ENCODE measurements at places on chromosomes 4 and X.

- no peak for DNase-seq
Measured at GRCh38 chr4:121050300-121050699, 22.0 kb downstream of the NDNF start.

- no peak for DNase-seq
Measured at GRCh38 chr4:41633321-41633720, 95.4 kb downstream of the LIMCH1 start.

DNA sequence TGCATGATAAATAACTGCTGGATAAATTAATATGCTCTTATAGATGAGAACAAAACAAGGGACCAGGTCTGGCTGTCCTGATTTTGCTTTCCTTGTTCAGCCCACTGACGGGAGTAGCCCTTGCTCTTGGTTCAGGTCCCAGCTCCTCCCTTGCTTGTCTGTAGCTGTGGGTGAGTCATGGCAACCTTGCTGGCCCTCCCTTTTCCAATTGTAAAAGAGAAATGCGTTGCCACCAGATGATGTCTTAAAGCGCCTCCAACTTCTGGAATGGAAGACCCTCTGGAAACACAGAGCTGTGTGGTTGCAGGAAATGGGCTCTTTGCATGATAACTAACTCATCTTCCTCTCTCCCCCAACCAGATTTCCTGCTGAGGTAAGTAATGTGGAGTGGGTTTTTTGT lies 171.4 kb downstream of the AASDH start:
- no peak for DNase-seq

GRCh38 chrX:51742586-51742985 lies 656 bp upstream of the GSPT2 start:
- DNase-seq, result no peak

- DNase-seq, result no peak
Measured at GRCh38 chrX:131830400-131831184, 192.5 kb upstream of the STK26 start.

DNA sequence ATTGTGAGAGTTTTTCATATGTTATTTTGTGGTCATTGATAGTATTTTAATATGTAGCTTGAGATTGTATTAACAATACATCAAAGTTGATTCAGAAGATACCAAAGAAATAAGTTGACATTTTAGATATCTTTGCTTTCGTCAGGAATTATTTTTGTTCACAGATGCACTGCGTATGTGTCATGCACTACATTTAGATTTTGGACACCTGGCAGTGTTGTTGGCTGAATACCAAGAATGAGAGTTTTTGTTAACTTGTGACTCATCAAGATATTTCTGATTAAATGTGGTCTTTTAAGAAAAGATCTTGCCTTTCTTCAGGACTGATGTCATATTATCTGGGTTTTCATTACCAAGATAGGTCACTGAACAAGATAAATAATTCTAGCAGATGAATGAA lies 633.4 kb downstream of the CENPC start:
- no peak for DNase-seq

DNA sequence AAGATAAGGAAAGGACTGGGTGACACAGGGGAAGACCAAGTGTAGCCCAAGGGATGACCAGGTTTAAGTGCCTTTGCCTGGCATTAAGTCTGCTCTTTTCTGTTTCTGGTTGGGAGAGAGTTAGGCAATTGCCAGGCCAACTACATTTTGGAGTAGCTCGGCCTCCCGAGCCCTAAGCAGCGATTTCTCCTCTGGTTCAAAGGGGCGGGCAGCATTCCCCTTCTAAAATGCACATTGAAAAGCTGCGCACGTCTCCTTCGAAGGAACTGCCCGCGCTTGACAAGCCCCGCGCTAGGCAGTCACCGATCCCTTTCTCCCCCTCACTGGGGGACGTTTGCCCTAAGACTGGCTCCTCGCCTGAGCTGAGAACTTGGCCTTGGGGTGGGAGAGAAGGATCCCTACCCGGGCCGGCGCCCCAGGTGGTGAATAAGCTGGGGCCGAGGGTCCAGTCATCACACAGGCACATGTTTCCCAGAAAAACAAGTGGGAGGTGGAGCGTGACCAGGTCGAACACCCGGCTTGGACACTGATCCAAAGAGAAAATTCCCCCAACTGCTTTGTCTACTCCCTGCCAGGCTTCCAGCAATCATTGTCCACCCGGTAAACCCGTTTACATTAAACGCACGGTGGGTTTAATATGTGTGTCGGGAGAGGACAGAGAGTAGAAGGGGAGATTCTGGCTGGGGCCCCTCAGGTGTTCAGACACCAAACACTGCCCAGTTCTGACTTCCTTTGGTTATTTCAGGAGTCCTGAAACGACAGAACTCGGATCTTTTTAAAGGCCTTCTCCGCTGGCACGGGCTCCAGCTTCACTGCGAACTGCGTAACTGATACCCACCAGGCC lies 4.0 kb downstream of the ARX start:
- DNase-seq, result no peak

DNA sequence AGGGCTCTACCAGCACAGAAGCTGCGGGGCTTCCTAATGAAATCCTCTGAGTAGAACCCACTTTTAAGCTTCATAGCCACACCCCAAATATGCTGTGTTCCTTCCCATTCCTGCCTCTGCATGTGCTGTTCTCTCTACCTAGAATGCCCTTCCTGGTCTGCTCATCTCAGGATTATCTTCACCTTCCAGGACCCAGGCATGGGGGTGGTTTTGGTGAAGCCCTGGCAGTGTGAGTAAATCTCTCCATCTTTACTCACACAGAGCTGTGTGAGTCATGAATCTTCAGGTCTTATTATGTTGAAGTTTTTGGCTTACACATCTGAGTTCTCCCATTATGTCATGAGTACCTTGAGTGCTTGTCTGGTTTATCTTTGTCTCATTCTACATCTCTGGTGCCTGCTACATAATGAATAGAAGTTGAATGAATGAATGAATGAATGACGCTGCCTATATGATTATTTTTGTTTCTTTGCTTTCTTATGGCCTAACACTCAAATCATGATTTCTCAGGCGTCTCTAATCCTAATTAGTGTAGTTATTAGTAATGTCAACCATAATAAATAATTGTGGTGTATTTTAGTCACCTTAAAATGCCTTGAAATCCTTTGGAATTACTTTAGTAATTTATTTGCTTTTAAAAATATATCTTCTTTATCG lies 41.9 kb downstream of the HADH start:
- DNase-seq, result no peak

GRCh38 chr4:138090918-138091676 lies 151.1 kb downstream of the SLC7A11 start:
- no peak for DNase-seq

GRCh38 chrX:23003116-23003515 lies 3.4 kb downstream of the DDX53 start:
- no peak for DNase-seq

GRCh38 chr4:123921339-123921738 lies 524.7 kb downstream of the SPRY1 start:
- no peak for DNase-seq

DNA sequence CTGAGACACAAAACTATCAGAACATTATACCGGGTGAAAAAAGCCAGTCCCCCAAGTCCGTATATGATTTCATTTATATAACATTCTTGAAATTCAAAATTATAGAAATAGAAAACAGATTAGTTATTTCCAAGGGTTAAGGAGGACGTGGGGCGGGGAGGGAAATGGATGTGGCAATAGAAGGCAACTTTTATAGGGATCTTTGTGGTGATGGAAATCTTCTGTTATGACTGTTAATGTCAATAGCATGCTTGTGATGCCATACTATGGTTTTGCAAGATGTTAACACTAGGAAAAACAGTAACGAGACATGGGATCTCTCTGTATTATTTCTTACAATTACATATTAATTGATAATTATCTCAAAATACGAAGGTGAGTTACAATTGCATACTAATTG lies 96.4 kb downstream of the LNX1 start:
- no peak for DNase-seq

- DNase-seq, result no peak
Measured at GRCh38 chr4:7332216-7333023, 102.3 kb downstream of the PSAPL1 start.

DNA sequence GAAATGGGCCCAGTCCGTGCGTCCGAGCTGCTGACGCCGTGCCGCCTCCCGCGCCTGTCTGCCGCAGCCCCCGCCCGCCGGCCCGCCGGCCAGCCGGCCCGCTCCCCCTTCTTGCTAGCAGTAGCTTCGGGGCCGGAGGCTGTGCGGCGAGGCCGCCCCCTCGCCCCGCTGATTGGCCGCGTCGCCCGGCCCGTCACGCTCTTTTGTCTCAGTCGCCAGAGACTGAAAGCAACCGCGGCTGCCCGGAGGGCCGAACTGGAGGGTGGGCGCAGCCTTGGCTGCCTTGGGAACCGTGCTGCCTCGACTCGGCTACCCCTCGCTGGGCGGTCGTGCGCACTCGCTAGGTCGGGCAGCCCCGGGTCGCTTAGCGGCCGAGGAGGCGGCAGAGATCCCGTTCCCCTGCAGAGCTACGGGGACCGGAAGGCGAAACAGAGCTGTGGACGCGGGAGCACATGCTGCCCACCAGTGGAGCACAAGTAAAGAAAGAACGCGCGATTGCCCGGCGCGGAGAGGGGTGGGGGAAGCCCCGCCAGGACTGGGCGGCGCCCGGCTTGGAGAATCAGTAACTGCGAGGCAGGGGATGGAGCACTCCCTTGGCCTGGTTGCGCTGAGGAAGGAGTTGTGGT lies at the start of gene ZCCHC18:
TSS of gene ZCCHC18 (plus strand) at position 198 of the 626 bp plus-strand sequence. CDS start 1,589 bp downstream, outside the sequence.
- no peak for DNase-seq

GRCh38 chrX:154595559-154596249 lies 10.8 kb downstream of the CTAG1A start:
- no peak for DNase-seq

- no peak for DNase-seq
Measured at GRCh38 chr4:53821179-53821851, 230.0 kb upstream of the LNX1 start.

- DNase-seq, result no peak
Measured at GRCh38 chr4:61545902-61546480, 345.9 kb downstream of the ADGRL3 start.

DNA sequence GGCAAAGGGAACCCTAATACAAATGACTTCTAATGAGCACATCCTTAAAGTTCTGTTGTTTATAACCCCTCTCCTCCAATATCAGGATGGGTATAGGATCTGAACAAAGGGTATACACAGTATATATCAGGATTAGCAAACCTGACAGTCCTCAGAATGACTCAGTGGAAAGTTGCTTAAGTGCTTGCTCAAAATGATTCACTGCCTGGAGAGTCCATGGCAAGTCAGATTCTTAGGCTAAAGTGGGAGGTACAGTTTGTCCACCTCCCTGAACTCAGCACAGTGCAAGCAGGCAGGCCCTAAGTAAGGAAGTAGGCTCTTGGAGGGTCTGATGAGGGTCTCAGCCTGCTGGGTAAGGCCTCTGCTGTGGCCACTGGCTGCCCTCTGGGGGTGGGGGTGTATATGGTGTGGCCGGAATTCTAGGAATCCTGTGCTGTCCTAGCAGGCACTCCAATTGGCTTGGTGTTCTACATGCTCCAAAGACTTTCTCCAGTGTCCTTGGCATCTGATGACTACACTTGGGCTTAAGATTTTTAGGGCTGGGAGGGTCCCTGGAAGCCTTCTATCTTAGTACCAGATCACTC lies 54.3 kb downstream of the CHRDL1 start:
- DNase-seq, result no peak

DNA sequence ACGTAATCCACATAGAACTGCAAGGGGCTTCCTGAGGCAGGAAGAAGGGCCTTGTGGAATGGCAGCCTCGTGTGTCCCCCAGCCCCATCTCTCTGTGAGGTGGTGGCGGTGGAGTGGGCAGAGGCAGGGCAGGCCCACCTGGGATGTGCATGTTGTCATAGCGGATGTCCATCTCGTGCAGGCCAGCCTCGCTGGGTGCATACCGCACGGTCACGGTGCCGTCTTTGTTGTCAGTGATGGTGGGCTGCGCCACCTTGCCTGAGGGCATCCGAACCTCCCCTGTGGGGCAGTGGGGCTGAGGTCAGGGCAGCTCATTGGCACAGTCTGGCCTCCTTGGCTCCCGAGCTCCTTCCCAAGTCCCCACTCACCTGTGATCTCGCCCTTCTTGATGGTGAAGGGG lies 20.4 kb downstream of the FLNA start:
- no peak for DNase-seq

- no peak for DNase-seq
Measured at GRCh38 chr4:160709546-160709945, 1454.3 kb downstream of the FSTL5 start.
